ENCODE measurements at places on chromosomes 12 and 14. TPM values are rescaled to one million over a fixed set of nuclear protein-coding genes. Genes with fewer than 3 reads are reported as not detected.

MYF6 gene
- total RNA-seq: 0.64 TPM

KCNJ8 gene
- 4.1 TPM for total RNA-seq

KRT71 gene
- 0.18 TPM for total RNA-seq

TMTC1 gene
- 13.9 TPM for total RNA-seq

PTPRO gene
- total RNA-seq: 149 TPM

BBOF1 gene
- 15.2 TPM for total RNA-seq

PRIMA1 gene
- 0.73 TPM for total RNA-seq

CD163 gene
- total RNA-seq: 2.9 TPM

ANHX gene
- total RNA-seq: not detected

ZFP36L1 gene
- 26.4 TPM for total RNA-seq

CDH24 gene
- total RNA-seq: 17.5 TPM

KCNMB4 gene
- total RNA-seq: 19.7 TPM

PRPH gene
- total RNA-seq: 3.1 TPM

CDCA4 gene
- 15.6 TPM for total RNA-seq

RHOJ gene
- 16.2 TPM for total RNA-seq

B4GALNT1 gene
- total RNA-seq: 36.3 TPM

KRT6C gene
- total RNA-seq: not detected

SDR9C7 gene
- 0.18 TPM for total RNA-seq

GRCh38 chr12:128507470-128507869 lies 240.5 kb downstream of the TMEM132C start:
- no peak for DNase-seq

DNA sequence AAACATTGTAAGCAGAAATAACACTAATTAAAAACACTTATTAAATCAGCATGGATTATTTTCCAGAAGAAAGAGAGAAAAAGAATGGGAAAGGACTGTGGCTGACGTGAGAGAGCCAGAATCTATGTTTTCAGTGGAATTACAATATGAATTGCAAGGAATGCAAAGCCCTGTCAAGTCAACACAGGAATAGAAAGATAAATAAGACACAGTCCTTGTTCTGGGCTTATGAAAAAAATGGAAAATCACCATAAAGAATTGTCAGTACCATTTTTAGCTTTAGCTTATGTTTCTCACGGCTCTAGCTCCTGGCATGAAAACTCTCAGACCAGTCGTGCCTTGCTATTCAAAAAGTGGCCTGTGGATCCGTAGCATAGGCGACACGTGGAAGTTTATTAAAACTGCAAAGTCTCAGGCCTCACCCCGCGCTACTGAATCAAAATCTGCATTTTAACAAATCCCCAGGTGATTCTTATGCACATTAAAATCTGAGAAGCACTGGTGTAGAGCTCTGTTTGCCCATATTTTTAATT lies 549.1 kb downstream of the RPS29 start:
- DNase-seq: no peak

DNA sequence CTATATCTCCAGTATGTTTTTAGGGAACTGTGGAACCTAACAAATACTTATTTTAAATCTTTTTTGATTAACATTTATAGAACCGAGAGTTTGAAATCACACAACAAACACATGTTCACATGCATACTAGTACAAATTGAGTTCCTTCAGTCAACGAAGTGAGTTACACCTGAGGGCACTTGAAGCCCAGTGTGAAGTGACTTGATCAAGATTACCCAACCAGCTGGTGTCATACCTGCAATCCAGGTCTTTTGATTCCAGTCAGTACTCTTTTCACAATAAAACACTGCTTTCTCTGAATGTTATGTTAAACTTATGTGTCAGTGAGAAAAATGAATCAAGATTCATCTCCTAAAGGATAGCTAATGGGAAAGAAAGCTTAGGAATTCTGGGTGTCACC lies 35.2 kb downstream of the VRK1 start:
- no peak for DNase-seq

GRCh38 chr12:109820816-109821381 lies 12.3 kb downstream of the TRPV4 start:
- DNase-seq: peak; percentile 82

DNA sequence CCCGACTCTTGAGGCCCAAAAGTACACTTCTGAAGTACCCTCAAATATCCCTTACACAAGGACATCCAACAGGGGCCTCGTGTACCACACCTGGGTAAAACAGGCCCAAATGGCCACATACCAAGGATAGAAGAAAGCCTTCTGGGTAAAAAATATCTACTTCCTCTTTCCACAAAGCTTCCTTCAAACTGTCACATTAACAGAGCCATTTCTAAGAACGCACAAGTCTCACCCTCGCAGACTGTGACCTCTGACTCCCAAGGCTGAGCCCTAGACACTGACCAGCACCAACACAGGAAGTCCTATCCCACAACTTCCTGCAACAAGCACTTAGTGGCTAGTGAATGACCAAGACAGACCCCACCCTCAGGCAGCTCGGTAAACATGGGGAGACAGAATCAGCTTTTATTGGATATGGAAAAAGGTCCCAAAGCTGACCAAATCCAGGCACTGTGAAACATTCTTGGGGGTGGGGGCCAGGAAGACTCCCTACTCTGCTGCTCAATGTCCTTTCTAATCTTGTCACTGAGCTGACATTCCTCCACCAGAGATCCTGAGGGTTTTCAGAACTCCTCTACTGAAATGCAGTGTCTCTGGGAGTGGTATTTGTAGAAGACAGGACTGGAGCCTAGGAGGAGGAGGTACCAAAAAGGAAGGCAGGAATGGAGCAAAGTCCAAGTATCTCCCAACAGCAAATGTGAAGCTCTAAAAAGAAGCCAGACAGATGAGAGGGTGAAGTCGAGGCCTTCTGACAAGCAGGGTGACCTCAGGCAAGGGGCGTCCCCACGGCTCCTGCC lies 15.9 kb downstream of the KCTD10 start:
- DNase-seq: no peak

- DNase-seq: no peak
These were observed 95.0 kb downstream of the VEZT start for GRCh38 chr12:95312656-95313055.

DNA sequence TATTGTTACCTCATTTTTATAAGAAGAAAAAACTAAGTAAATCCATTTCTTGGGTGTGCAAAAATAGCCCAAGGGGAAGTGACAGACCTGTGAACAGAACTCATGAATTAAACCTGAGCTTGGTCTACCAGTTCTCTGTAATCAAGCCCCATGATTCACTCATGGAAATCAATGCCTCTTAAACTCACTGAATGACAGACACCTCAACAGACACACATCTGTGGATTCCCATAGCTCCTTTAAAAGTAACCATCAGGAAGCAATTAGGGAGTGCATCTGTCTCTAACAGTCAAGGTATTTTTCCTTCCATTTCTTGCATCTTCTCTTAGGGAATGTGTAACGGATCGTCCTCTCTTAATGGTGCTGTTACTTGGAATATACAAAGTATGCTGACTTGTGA lies 215.0 kb upstream of the EEA1 start:
- no peak for DNase-seq

DNA sequence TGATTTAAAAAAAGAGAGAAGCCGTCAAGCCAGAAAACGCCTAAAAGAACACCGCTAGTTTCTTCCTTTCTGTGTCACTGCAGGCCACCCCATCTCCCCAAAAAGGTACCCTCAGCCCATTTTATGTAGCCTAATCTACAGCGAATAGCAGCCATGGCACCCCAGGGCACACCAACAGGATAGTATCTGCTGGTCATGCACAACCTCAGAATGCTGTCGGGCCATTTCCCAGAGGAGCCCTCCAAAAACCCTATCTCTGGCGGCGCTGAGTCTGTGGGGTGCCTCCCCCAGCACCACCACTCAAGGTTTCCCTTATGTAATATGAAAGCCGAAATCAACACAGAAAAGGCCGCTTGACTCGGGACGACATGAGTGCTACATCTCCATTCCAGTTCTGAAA lies 98.9 kb downstream of the BCL11B start:
- no peak for DNase-seq

- no peak for DNase-seq
These were observed 17.8 kb upstream of the PAPOLA start for GRCh38 chr14:96484399-96484798.

GRCh38 chr12:101616027-101616494 lies 21.3 kb downstream of the MYBPC1 start:
- DNase-seq: no peak

GRCh38 chr14:105328678-105329390 lies 14.3 kb downstream of the PACS2 start:
- DNase-seq: no peak

DNA sequence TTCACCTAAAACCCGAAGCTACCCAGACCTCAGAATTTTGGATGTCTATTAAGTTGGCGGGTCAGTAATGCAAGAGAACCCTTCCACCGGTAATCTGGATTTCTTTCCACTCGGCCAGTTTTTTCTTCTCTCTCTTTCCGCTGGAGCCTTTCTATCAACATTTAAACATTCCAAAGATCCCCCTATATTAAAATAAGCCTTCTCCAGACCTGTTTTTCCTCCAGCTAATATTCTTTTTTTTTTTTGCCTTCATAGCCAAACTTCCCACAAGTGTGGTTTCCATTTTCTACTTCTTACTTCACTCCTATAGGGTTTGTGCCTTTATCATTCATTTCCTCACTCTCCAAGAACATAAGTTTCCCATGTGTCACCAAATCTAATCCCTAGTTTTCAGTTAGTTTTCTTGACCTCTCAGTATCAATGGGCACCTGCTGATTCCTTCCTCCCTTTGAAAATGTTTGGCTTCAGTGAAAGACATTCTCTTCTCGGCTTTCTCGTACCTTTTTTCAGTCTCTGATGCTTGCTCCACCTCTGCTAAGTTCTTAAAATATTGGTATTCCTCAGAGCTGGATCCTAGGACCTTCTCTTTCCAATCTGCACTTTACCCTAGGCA lies 583 bp upstream of the SDR39U1 start:
- DNase-seq: no peak

- no peak for DNase-seq
These were observed 120.1 kb upstream of the MAX start for GRCh38 chr14:65222440-65222858.

GRCh38 chr12:39081910-39082309 lies 176.5 kb upstream of the CPNE8 start:
- no peak for DNase-seq

DNA sequence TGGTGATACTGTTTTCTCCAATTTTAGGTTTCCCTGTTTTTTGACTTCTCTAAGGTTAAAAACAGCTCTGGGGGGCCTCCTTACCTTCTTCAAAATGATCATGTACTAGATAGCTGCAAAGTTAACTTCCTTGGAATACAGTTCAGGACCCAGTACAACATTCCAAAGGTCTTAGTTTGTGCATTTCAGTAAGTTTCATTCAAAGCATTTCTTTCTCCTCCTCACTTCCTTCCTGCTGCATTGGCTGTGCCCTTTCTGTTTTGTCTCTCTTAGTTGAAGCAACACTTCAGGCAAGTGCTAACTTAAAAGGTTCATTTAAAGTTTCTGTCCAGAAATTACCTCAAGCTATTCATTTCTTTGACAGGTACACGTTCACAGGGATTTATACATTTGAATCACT lies 95.7 kb downstream of the SCN8A start:
- DNase-seq: no peak

DNA sequence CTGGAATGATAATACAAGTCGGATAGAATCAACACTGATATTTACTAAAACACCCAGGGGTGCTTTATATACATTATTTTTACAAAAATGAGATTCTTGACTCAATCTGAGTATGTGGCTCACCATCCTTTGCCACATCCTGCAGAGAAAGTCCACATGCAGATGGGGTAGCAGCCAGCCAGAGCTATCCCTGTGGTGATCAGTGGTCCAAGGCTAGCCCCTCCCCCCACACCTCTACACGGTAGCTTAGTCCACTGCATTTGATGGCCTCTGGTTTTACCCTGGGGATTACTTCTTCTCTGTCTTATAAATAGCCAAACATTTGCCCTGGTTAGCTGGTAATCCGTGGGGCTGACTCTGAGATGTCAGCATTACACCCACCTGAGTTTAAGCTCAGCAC lies 28.1 kb upstream of the TTC7B start:
- no peak for DNase-seq

- peak; percentile 48 for DNase-seq
These were observed at the start of gene NYNRIN for GRCh38 chr14:24398653-24399446. NYNRIN (plus strand) TSS chr14:24399003; CDS start chr14:24399247, 244 bp downstream.

DNA sequence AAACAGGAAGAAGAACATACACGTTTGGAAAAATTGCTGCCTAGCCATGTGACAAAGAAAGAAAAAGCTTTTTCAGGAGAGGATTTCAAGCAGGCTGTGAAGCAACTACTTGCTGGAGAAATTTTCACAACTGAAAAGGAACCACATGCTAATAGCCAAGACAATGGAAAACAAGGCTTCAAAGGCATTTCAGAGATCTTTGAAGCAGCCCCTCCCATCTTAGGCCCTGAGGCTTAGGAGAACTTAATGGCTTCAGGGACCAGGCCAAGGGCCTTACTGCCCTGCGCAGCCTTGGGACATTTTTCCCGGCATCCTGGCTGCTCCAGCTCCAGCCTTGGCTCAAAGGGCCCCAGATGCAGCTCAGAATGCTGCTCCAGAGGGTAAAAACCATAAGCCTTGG lies 255.9 kb upstream of the ARID2 start:
- no peak for DNase-seq

GRCh38 chr14:96713426-96713825 lies 83.8 kb upstream of the VRK1 start:
- no peak for DNase-seq

DNA sequence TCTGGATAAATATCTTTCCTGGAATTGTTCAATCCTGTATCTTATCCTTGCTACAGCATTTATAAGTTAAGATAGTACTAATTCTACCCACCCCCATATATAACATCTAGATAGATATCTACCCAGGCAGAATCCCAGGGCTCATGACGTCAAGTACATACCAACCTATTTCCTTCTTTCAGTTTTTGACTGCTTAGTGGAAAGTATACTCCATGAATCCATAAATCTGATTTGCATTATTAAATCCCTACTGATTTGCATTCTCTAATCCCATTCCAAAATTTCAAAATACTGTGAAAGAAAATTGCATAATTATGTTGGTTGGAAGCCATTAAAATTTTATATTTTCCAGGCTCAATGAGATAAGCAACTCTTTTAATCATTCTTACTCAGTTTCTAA lies 111.7 kb downstream of the KITLG start:
- no peak for DNase-seq

DNA sequence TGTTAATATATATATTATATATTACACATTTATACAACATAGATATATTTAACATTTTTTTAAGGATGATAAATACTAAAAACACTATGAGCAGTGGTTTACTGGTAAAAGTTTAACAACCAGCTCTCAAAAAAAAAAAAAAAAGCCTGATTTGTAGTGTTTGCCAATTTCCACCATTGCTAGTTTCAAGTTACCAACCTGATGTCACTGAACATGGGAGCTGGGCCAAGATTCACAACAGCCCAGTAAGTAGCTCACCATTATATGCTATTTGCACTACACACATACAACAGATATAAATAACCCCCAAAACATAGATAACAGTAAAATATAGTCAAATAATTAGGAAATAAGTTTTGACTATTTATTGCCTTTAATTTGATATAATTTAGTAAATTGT lies 28.9 kb upstream of the TMX1 start:
- DNase-seq: no peak

GRCh38 chr12:52946334-52946733 lies 2.6 kb upstream of the KRT18 start:
- DNase-seq: no peak

Measured in cerebellum (tissue), 4 donors.